ENCODE measurements at places on chromosomes 5 and 9. TPM values are rescaled to one million over a fixed set of nuclear protein-coding genes. Genes with fewer than 3 reads are reported as not detected.

Gene CDKN2B
- total RNA-seq = 21.6 TPM

DNA sequence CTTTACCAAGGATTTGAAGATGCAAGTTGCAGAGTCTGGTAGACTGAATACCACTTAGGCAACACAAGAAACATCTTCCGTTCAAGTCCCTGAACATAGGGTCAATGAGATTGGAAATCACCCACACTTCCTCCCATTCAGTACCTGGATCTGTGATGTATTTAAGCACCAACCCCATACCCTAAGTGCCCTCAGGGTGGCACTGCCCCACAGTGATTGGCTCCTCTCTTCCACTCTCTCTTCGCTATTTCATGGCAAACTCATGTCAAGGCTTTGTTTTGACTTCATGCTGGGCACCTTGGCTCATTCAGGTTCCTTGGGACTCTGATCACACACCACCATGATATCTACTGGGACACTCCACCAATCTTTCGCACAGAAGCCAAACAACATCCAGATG, 53.7 kb downstream of the GGTA1 start:
- ATAC-seq = no peak

- no peak for ATAC-seq
Measured at GRCh38 chr5:65695896-65696295, 26.0 kb downstream of the SGTB start.

Gene PCDHB8
- 1.5 TPM for total RNA-seq

Gene GPR150
- total RNA-seq = 0.39 TPM

Gene ANKRD34B
- total RNA-seq = not detected

DNA sequence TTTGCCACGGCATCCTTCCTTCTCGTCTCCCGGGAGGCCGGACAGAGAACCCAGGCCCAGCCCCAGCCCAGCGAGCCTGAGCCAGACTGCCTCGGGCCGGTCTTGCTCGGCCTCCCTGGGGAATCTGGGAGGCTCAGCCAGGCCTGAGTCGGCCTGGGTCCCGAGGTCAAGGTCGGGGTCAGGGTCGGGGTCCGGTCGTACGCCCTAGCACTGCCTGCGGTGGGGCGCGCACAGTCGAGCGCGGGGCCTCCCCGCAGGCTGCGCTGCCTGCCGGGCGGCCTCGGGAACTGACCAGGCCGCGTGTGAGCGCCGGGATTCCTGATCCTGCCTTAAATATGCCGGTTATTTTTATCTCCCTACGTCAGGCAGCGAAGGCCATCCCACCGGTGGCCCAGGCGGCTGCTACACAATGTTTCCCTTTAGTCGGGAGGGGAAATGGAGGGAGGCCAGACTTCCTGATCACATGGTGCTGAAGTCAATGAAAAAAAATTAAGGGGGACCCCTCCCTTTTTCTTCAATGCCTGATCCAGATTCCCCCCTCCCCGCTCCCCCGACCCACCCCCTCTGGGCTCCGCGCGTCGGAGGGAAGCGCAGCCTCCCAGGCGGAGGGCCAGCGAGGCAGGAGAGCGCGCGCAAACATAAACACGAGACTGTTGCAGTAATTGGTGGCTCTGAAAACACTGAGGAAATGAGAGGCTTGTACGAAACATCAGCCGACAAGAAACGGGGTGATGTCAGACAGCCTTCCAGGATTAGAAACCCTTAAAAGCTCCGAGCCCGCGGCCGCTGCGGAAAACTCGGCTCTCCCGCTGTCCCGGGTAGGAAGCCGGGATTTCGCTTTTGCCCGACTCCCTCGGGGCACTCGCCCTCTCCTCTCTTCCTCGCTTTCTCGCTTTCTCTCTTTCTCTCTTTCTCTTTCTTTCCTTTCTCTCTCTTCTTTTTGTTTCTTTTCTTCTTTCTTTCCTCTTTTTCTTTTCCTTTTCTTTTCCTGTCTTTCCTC, 148.2 kb upstream of the KLF4 start:
- ATAC-seq = peak; percentile 93

DNA sequence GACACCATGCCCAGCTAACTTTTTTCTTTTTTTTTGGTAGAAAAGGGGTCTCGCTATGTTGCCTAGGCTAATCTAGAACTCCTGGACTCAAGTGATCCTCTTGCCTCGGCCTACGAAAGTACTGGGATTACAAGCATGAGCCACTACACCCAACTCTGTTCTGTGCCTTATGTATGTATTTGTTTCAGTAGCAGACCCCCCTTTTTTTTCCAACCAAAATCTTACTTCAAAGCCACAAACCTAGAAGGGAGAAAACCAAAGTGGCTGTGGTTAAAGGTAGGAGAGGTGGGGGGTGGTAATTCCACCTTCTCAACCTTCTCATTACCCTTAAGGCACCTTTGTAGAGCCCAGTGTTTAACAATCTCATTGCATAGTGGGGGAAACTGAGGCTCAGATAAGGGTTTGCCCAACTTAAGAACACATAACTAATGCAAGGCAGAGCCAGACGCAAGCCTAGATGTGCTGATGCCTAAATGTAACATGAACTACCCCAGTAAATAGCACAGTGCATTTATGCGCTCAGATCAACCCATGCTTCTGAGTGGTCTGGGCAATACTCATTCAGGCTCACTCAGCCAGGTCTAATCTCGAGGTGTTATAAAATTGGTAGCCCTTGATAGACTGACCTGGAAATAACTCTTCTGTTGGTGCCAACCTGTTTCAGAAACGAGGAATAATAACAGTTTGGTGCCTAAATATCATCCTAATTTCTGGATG, 33.0 kb downstream of the ITK start:
- ATAC-seq = no peak

DNA sequence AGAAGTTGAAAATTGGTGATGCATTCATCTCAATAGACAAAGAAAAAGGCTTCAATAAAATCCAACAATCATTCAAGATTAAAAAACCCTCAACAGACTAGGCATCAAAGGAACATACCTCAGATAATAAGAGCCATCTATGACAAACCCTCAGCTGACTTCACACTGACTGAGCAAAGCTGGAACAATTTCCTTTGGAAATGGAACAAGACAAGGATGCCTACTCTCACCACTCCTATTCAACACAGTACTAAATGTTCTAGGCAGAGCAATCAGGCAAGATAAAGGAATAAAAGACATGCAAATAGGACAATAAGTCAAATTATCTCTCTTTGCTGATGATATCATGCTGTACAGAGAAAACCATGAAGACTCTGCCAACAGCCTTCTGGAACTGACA, 1188.1 kb downstream of the DTWD2 start:
- no peak for ATAC-seq

GRCh38 chr9:35406183-35406959, 83.5 kb upstream of the RUSC2 start:
- ATAC-seq = peak; percentile 65

DNA sequence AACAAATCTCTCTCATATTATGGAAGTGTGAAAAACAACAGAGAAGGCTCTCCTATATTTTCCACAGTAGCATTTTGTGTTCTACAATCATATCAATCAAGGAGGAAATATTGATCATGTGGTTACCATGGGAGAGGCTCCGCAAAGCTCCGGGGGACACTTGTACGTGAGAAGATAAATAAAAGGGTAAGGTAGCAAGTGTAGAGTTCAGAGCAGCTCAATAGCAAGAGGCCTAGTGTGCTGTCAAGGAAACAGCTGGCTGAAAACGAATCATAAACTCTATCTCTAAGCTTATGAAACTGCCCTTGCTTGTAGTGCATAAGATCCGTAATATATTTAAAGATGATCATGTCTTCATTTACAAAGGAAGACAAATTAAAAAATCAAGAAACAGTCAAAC, 57.5 kb downstream of the CDH18 start:
- ATAC-seq = no peak

Gene PDE4D
- total RNA-seq = 36.3 TPM

DNA sequence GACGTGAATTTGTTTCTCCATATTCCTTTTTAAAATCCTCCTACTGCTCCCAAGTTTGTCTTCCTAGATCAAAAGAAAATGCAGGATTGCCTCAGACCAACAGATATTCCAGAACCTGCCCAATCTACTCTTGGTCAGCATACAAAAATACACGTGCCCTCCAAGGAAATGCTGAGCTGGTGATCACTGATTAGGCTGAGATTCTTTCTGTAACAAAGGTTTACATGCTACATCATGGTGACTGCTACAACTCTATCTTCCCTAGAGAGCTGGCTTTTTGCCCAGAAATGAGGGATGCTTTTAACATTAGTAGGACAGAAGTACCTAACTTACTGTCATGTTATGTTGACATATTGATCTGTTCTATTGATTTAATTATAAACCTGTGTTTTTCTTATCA, 35.5 kb downstream of the OR2Y1 start:
- ATAC-seq = no peak

GRCh38 chr5:152644029-152644728, 239.1 kb upstream of the NMUR2 start:
- no peak for ATAC-seq

DNA sequence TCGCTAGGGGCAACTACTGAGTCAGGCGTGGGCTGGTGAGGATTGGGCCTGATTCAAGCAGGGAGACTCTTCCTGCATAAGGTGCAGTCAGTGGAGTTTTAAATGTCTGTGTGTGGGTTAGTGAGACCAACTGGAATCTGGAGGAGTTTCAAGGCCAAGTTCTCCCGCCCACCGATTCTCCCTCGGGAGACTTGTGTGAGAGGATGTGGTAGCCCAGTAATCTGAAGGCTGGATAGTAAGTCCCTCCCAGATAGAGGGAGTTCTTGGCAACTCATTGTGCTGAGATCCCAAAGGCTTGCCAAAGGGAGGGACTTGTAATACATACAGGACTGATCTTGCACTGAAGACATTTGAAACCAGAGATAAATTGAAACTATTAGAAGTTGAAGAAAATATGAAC, 51.8 kb downstream of the WDR36 start:
- ATAC-seq = no peak

Gene GZMA
- 3.5 TPM for total RNA-seq

DNA sequence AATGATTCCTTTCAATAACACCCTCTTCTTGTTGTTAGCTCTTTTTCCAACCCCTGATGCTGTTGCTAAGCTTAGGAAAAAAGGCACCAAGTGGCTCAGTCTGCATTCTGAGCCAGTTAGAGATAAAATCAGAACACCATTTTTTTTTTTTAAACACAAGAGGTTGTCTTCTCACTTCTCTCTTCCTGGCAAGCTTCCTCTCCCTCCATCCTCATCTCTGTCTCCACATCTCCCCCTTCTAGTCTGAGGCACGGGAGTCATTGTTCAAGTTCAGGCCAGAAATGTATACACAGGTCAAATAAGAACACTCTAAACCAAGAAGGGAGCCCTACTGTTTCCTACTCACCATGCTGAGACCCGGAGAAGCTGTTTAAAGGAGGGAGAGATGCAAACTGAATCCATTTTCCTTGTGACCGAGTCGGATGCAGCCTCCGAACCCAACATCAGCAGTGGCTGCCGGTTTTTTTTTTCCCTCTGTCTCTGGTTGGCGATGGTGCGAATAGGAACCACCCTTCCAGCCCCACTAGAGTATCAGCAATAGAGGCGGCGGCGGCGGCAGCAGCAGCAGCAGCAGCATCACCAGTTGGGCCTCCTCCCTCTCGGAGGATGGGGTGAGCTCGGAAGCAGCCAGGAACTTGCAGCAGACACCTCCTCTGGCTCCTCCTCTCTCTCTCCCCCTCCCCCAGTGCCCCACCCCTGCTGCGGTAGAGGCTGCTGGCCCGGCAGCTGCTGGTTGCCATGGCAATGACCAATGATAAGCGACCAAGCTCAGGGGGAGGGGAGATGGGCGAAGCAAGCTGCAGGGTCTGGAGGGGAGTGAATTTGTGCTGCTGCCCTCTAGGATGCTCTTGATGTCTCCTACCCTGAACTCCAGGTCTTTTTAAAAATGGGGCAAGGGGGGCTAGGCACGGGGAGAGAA, at the start of gene JAKMIP2:
JAKMIP2 (minus strand) TSS at position 619 of the 919 bp plus-strand sequence. CDS start 110,922 bp downstream, outside the sequence.
- peak; percentile 39 for ATAC-seq

Gene DRD1
- not detected for total RNA-seq

- no peak for ATAC-seq
Measured at GRCh38 chr5:88782571-88782970, 100.4 kb downstream of the MEF2C start.

DNA sequence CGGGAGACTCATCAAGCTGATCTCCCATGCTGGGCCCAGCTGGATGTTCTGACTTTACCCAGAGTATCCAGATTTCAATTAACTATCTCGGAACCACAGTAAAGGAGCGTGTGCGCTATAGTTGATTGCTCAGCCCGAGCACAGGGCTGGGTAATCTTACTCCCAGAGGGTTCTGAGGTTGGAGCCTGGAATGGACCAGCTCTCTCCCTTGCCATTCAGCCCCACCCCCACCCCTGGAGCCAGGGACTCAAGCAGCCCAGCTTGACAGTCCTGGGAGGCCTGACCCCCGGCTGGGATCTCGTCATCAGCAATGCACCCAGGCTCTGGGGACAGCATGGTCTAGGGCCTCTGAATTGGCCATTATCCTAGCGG, 23.7 kb upstream of the PTGES start:
- peak; percentile 6 for ATAC-seq

DNA sequence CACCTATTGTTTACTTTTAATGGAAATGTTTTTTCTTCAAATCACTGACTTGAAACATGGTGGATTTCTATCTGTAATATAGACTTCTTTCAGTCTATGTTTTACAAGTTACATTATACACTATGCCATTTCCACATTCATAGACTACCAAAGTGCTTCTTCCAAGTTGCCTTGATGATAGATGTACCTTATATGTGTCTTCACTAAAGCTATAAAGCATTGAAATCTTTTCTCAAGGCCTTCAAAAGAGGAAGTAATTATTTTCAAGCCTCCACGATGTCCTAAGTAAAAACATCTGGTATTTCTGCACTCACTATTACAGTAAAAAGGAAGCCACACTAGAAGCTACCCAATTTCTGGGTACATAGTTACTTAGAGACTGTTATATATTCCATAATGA, 113.3 kb downstream of the FGF10 start:
- no peak for ATAC-seq

Gene C6
- total RNA-seq = 1.7 TPM

DNA sequence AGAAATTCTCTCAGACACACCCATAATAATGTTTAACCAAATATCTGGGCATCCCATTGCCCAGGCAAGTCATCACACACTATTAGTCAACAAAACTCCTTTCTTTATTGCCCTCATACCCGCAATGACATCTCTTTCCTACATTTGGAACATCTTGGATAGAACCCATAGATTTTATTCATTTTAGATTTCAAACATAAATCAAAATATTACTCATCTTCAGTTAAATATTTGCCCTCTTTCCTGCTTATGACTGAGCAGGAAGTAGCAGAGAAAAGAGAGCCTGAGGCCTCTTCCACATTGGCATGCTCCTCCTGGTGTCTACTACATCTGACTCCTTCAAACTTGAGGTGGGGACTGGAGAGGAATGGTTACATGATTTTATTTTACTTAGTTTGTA, 592.0 kb downstream of the CHSY3 start:
- ATAC-seq = no peak

Gene TIMD4
- total RNA-seq = 1.2 TPM

DNA sequence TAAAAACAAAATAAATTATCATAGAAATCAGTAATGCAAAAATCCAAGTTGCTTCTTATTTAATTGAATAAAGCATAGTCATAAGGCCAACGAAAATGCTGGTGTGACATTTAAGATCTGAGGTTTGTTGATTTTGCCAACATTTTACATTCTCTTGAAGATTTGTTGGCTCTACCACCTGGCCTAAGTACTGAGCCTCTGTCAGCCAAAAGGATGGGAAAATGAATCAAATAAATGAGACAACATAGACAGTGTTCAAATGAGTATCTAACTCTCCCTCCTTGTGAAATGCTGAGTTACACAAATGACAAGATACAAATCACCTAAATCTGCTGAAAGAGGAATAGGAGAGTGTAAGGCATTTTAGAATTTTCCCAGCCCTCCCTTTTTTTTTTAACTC, 575.0 kb downstream of the CDH12 start:
- ATAC-seq = no peak

GRCh38 chr5:14136228-14136627, 6.9 kb upstream of the TRIO start:
- no peak for ATAC-seq

GRCh38 chr9:89606624-89607311, 2.0 kb downstream of the GADD45G start:
- ATAC-seq = no peak

Gene EGFLAM
- total RNA-seq = 7.8 TPM

All from gastroesophageal sphincter (tissue), 4 donors.